HFFc6 (cell line): ENCODE measurements at places on chromosomes 4 and X. TPM values are rescaled to one million over a fixed set of nuclear protein-coding genes. Genes with fewer than 3 reads are reported as not detected.
A peak's percentile ranks its signal among the peaks of the same experiment; 100 is the strongest.

AFP gene
- 1.4 to 2.9 TPM (median 1.6 TPM) in 3 replicates for total RNA-seq

TRAM1L1 gene
- not detected in 3 replicates for total RNA-seq

RAB9B gene
- total RNA-seq: 0.25 to 0.32 TPM (median 0.31 TPM) in 3 replicates

- DNase-seq: no peak
These were observed 22.8 kb upstream of the NKX3-2 start for GRCh38 chr4:13567125-13567524.

DNA sequence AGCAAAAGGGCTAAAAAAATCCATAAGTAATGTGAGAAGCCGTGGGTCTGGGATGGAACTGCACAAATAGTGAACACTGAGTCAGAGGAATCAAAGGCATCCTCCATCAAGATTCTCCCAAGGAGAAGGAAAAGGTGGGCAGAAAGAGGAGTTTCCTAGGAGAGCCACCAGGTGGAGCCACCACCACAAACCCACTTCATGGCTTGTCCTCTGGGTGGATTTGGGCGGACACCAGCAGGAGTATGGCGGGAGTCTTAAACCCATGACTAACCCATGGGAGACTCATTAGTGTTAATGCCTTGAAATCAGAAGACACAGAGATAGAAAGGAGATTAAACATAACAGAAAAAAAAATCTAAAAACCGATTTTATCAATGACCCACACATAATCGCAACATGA is 147.7 kb downstream of the SH3KBP1 start:
- peak; percentile 72 for DNase-seq

- DNase-seq: no peak
These were observed 180.7 kb upstream of the SFRP2 start for GRCh38 chr4:153969542-153969941.

- DNase-seq: no peak
These were observed 68.5 kb upstream of the HMX1 start for GRCh38 chr4:8939840-8940742.

GRCh38 chrX:148316446-148316845 is 184.0 kb upstream of the AFF2 start:
- DNase-seq: no peak

DNA sequence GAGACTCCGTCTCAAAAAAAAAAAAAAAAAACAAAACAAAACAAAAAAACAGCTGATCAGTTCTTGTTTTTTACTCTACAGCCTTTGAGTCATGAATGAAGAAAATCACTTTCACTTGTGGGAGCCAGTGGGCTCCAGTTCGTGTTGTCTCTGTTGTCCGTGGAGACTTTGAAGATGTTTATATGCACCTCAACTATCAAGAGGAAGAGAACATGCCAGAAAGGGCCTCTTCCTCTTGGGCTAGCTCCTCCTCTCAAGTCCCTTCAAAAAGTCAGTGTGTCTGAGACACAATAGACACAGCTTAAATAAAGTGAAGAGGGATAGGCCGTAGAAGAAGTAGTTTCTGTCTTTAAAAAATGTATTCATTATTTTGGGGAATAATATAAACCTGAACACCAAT is 182.7 kb downstream of the KDR start:
- no peak for DNase-seq

DNA sequence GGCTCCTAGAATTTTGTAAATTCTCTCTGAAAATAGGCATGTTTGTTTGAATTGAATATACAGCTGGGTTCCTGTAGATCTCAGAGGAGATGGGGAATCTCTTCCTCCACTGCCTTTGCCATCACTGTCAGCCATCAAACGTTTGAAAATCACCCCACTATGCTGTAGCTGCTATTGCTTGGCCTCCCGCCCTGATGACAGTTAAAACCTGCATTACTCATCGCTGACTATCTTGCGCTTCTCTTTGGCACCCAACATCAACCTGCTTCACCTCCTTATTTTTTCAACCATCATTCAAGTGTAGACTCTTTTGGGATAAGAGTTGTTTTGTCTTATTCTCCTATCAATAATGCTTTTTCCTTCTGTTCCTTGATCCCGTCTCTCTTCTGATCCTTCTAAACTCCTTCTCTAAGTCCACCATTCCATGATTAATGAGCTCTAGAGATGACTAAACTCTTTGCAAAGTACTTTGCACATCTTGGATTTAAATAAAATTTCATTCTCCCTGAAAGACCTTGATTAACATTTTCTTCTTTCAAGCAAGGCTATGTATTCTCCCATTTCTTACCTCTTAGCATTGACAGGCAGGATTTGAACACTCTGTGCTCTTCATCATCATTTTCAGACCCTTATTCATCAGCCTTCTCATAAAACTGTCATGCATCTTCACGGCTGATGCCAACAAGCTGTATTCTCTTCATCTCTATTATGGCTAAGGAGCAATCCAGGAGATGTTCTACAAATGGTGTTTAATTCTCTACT is 133.0 kb downstream of the SNCA start:
- DNase-seq: no peak

GRCh38 chr4:108662629-108663028 is 12.2 kb downstream of the OSTC start:
- no peak for DNase-seq

- DNase-seq: no peak
These were observed 23.8 kb downstream of the BMX start for GRCh38 chrX:15524417-15524816.

DNA sequence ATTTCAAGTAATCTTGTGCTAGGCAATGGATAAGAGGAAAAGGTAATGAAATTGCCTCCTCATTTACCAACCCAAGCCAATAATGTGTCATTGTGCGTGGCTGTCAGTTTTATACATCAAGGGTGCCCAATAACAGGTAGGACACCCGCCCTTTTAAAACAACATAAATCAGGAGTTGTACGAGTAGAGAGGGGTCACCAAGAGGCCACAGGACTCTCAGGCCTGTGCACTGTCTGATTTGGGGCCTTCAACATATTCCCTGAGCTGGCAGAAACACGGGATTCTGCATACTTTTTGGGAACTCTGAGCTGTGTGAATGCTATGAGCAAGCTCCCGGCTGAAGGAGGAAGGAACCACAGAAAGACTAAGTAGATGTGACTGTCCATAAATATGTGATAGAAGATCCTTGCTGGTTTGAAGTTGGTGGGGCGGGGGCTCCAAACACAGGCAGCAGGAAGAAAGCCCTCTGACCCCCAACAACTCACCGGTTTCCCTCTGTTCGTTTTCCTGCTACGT is 82.7 kb upstream of the MAML3 start:
- DNase-seq: no peak
